ENCODE measurements at places on chromosomes 7 and 10. TPM values are rescaled to one million over a fixed set of nuclear protein-coding genes. Genes with fewer than 3 reads are reported as not detected.

- no peak for DNase-seq
These were observed 117.0 kb downstream of the WNT2 start for GRCh38 chr7:117205873-117206272.

- DNase-seq, result no peak
These were observed 60.2 kb downstream of the THNSL1 start for GRCh38 chr10:25076506-25077177.

GRCh38 chr10:95500097-95500496 lies 61.1 kb downstream of the SORBS1 start:
- DNase-seq, result no peak

DNA sequence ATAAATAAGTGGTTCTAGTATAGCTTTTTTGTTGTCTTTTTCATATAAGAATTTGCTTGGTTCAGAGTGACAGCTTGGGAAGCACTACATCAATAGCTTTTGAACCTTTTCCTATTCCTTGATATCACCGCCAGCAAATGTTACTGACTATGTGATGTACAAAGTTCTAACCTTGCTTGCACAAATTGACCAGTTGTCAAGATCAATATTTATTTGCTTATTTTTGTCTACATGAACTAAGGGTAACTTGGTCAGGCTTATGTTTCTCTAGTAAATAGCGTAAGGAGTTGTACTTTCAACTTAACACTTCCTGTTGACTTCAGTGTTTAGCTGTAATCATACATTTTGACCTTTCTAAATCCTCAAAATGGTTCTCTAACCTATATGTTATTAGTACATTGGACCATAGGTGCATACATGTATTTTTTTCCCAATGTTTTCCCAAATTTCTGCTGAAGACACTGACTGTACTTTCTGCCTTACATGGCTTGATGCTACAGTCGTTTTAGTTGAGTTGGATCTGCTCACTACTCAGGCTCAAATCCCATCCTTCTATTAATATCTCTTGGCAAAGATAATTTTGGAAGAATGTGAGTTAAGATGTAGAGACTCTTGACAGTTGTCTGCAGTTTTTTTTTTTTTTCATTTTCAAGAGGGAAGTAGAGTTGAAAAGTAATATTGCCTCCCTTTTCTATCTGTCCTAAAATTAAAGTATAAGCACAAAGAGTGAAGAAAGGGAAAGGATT lies 239.1 kb upstream of the KAT6B start:
- peak; percentile 48 for DNase-seq

DNA sequence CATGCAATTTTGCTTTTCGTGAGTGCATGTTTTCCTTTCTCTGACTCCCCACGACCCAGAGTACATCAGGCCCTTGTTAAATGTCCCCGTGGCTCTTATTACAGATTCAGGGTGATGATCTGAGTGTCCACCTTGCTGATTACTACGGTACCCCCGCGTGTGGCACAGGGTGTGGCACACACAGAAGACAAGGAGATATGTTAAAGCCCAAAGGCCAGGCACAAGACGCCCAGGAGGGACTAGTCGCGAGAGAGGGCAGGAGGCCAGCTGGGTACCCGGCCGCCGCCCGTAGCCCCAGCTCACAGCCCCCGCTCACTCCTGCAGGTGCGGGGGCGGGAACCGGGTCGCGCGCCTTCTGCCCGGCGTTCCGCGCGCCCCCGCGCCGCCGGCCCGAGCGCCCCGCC lies 281 bp upstream of the EXOC6 start:
- no peak for DNase-seq

DNA sequence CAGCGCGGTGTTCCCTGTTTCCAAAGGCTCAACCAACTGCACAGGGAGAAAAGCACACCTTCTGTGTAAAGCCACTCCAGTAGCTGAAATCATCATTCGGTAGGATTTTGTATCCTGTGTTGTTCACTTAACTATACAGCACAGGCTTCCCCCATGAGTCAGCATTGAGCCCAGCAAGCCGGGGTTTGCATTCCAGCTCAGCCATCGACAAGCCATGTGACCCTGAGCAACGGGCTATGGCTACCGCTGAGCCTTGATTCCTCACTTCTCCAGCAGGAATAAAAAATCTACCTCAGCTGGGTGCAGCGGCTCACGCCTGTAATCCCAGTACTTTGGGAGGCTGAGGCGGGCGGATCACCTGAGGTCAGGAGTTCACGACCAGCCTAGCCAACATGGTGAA lies 44.1 kb upstream of the ATP6V0A4 start:
- DNase-seq, result no peak

DNA sequence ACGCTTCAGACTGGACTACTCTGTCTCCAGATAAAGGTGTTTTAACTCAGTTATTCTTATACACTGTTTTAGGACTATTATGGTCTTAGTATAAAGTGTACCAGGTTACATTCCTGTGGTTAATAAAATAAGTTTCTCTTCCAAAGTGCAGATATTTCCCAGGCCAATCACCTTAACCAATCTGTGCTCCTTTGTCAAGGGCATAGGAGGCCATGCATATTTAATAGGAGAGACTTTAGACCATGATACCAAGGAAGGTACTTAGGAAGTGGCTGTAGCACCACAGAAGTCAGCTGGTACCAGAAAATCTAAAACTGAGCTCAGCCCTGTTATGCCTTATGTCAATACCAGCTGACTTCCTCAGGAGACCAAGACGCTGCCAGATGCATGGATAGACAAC lies 226.5 kb upstream of the TMEM72 start:
- DNase-seq, result no peak

GRCh38 chr7:101650579-101651081 lies 21.5 kb upstream of the MYL10 start:
- DNase-seq, result no peak

DNA sequence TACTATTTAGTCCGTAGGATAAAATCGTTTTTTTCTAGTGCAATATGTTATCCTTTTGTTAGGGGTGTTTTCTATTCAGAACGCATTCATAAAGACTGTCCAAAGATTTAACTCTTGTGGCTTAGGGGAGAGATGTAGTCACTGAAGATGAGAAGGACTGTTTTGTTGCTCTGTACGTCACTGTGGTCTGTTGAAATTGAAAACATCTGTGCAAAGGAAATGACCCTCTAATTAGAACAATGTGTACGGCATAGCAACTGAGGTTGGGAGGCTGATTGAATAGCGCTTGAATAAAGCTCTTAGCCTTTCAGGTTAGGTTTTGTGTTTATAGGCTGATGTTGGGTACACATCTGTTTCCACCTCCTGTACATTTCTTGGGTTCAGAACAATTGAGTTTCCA lies 453.4 kb upstream of the AKR1E2 start:
- DNase-seq, result no peak

DNA sequence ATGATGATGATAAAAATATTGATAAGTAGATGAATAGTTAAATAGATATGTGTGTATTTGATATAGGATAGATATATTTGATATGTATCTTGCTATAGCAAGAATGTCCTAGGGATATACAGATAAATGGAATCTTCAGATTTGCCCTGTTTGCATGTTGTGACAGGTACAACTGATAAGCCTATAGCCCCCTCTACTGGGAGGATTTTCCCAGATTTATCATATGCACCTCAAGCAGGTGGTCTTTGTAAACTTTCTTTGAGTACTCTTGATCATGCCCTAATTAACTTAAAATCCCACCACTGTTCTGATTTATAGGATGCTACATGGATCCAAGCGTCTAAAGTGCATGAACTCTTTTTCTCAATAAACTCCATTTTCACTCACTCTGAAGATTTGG lies 1050.7 kb downstream of the SORCS3 start:
- DNase-seq, result peak; percentile 34

GRCh38 chr7:158282461-158283001 lies 305.1 kb downstream of the PTPRN2 start:
- DNase-seq, result no peak

DNA sequence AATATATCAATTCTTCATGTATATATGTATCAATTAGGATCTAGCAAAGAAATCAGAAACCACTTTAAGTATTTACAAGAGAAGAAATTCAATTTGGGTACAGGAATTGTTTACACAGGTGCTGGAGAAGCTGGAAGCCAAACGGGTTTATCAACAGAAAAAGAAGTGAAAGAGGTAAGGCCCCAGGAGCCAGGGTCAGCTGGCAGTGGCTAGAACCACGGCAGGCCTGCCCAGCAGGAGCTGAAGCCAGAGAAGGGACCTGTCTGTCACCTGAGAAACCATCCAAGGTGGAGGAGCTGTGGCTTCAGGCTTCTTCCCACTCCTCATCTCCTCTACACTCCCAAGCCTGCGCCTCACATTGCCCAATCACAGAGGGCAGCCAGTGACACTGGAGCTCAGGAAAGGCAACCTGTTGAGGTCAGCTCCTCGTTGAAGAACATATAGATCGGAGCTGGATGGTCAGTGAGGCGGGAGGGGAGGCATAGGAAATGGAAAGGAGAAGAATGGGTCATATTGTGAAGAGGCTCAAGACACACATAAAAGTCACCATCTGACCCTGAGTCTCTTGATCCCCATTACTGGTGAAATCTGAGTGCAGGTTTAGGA lies 182.6 kb downstream of the REEP3 start:
- DNase-seq, result no peak

DNA sequence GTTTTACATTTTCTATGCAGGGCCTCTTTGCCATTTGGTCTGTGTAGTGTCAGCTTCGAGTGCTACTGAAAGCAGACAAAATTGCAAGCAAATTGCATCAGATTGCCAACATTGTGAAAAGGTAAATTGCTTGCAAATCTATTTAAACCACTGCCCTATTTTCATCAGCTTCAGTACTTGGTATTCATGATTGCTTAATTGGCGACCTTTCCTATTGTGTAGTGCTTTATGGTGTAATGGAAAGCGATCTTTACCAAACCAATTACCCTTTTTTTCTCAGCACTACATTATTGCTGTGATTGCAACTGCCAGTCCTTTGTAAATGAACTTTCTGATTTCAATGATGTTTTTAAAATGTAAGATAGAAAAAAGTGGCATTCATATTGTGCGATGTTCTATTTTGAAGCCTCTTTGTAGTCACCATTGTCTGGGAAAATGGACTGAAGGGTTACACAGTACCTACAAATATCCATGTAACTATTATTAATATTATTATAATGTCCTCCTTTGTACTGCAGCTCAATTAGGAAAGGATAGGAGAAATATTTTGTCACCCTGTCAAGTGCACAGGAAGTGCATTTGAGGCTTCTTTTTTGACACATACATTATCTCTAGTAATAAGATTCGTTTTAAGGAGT lies 177.7 kb upstream of the SP8 start:
- no peak for DNase-seq

DNA sequence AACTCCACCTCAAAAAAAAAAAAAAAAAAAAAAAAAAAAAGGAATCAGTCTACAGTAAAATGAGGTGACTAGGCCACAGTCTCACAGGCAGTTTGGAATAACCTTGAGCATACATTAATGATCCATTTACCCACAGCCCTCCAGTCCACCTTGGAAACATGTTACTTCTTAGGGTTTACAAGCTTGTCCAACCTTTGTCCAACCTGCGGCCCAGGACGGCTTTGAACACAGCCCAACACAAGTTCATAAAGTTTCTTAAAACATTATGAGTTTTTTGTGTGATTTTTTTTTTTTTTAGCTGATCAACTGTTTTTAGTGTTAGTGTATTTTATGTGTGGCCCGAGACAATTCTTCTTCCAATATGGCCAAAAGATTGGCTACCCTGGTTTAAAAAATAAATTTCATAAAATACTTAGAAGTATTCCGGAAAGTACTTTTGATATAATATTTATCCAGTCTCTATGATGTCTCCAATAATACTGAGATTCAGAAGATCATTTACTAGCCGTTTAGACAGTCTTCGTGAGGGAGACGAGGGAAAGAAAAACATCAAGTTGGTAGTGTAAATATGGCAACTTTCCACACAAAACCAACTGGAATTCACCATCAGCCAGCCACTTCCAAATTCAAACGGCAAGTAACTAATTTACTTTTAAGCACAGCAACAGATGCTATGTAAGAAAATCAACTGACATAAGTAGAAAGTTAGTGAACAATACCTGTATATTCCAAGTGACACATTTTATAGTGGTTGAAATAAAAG lies 9.9 kb downstream of the BAZ1B start:
- no peak for DNase-seq

DNA sequence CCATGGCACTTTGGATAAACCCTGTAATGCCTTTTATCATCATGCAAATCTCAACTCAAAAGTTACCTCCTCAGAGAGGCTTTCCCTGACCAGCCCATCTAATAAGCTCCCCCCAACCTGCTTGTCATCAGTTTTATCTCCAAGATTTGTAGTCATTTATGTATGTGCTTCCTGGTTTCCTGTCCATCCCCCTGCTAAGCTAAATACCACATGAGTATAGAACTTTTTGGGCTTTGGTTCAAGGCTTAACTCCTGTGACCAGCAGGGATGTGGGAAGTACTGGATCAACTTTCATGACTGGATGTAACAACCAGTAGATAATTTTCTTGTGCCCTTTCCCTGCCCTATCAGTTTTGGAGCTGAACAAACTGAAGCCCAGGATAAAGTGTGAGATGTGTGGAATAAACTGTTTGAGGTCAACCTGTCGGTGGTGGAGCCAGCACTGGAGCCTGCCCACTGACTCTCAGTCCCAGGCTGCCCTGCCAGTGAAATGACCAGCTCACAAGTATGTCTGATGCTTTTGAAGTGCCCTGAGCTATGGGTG lies 148.6 kb downstream of the CYP26A1 start:
- DNase-seq, result no peak

DNA sequence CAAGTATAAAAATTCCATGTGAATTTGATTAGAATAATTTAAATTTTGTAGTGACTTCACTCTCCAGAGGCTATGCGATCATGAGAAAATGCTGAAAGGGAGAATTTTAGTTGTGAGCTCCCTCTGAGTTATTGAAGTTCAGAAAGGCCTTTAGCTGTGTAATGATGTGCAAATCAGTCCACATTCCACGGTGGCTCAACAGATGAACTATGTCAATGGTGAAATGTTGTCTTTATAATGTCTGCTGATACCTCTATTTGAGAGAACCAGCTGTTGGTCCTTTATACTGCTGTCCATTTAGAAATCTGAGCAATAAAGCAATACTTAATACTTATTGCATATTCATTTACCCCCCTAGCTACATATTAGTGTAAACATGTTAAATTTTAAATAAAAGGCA lies 7.1 kb upstream of the ITGB8 start:
- DNase-seq, result peak; percentile 59

The PSD gene
- 1.9 TPM for polyA plus RNA-seq

The SCART1 gene
- 0.33 TPM for polyA plus RNA-seq

The ASB10 gene
- polyA plus RNA-seq, result not detected

The AOAH gene
- polyA plus RNA-seq, result 4.7 TPM

The TFR2 gene
- polyA plus RNA-seq, result 0.85 TPM

The KBTBD2 gene
- polyA plus RNA-seq, result 15.0 TPM

The ENTPD7 gene
- polyA plus RNA-seq, result 8.3 TPM

The GIMAP7 gene
- polyA plus RNA-seq, result 54.7 TPM

Measured in lung (tissue), 17 donors.